ENCODE measurements at places on chromosomes 11 and 22.

GRCh38 chr11:108793138-108793537, 128.3 kb downstream of the DDX10 start:
- DNase-seq = no peak

DNA sequence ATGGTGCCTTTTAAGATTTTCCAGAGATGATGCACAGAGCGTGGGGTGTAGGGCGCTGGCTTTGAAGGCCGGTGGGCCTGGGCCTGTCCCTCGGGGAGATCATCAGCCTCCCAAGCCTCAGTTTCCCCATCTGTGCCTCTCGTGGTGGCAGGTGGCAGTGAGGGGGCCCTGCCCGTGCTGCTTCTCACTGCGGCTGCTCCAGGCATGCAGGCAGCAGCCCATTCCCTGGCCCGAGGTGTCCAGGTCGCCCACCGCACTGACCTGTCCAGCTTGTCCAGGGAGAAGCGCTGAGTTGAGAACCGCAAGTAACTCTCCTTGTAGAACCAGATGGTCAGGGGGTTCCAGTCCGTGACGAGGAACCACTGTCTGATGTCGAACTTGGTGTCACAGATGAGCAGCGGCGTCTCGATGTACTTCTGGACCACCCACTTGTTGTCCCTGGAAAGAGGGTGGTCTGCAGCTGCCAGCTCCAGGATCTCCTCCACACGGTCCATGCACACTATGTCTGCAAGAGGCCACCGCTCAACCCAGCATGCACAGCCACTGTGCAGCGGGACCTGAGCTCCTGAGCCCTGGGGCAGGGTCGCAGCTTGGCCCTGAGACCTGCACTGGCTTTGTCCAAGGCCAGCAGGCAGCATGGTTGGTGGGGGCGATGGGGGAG, 20.5 kb upstream of the IL17REL start:
- no peak for DNase-seq

GRCh38 chr11:18270102-18270501, 4.0 kb downstream of the SAA1 start:
- DNase-seq = no peak

DNA sequence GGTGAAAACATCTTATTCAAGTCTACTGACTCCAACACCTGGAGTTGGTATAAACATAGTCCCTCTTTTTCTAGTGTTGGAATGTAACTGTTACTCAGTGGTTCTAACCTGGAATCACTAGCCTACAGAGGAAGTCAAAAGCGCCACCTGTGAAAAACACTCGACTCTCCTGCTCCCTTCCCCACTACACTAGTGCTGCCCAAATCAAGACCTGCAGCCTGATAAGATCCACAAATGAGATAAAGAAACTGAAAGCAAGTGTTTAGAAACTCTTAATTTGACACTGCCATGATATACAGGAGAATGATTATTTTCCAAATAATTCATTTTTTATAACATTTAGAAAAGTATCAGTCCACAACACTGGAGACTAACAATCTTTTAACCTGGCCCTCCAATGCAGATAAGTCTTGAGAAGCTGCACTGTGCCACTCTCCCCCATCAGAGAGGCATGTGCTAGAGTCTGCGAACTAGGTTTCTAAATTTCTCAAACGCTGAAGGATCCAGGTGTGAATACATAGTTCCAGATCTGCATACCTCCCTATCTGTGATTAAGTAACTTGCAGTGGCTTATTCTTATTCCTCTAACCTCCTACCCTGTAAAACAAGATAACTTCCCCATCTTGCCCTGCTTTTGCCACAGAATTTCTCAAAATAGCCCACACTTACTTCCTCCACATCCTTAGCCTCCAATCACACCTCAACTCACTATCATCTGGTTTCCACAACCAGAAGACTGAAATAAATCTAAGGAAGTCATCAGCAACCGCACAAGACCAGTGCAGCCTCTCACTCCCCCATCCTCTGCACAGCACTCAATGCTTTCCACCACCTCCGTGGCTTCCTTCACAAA, 88.1 kb downstream of the RRAS2 start:
- DNase-seq = no peak

DNA sequence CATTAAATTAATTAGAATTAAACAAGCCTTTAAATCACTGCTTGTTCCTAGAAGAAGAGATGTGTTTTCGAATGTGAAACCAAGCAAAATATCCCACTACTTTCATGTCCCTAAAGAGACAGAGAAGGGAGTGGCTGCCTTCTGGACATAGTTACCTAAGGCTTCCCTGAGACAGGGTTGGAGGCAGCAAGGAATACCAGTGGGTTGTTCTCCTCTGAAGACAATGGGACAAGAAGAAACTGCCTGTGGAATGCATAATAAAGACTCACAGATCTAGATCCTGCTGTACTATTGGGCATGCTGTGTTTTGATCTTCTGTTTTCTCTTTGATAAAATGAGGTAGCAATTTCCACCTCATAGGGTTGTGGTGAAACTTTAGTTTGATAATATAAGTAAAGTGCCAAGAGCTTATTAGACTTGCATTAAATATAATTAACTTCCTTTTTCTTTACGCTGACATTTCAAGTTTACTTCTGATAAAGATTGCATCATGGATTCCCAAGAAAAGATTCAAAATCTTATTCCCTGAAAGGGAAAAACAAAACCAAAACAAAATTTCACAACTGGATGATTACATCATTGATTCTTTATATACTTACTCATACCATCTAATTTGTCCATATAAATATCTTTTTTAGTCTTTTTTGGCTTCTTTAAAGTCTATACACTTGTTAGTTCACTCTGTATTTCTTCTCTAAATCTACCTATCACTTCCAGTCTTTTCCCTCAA, 621.3 kb downstream of the ETS1 start:
- DNase-seq = no peak

- DNase-seq = no peak
These were observed 22.1 kb downstream of the MTFP1 start for GRCh38 chr22:30447656-30448055.

DNA sequence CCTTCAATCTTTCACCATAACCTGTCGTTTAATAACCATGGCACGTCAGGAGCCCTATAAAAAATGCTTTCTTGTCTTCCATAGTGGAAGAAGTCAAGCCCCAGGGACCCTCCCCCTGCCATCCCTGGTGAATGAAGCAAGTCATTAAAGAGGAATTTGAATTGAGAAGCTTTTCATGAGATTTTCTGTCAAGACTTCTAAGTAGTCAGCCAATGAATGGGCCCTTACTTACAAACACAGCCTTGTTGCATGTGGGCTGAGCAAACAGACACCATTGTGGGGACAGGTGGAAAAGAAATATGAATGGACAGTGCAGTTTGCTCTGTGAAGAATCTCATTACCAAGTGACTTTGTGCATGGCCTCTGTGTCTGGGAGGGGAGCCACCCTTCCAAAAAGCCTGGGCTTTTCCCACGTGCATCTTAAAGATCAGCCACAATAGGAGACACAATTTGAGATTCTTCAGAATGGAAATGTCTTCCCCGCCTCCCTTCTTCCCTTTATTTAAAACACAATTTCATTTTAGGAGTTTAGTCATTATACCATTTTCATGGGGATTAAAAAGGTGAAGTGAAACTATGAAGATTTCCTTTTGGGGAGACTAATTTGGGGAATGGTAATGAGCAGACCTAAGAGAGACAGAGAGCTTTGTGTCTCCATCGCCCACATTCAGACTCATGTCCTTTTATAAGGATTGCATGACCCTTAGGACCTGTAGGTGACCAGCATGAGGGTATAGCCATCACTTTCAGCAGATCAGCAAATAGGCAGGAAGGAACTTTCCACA, 152.0 kb downstream of the LRRC4C start:
- no peak for DNase-seq

DNA sequence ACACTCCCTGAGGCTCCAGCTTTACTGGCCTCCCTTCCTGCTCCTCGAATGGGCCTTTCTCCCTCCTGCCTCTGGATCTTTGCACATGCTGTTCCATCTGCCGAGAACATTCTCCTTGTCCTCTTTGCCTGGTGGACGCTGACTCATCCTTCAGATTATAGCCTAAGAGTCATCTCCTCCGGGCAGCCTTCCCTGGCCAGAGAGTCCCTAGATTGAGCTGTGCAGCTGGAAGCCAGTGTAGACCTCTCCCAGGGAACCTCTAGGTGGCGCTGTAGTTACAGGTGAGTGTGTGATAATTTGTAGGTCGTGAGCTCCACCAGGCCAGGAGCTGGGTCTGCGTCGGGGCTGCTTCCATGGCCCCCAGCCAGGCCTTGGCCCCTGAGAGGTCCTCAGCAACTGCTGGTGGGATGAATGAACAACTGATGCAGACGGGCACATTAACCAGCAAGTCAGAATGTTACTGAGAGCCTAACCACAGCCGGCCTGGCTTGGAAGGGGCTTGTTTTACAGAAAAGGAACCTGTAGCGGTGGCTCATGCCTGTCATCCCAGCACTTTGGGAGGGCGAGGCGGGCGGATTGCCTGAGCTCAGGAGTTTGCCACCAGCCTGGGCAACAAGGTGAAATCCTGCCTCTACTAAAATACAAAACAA, 8.7 kb downstream of the PNPLA5 start:
- peak; percentile 83 for DNase-seq

- DNase-seq = no peak
These were observed 8.9 kb downstream of the PGAP2 start for GRCh38 chr11:3817181-3817800.

GRCh38 chr11:70080763-70081162, 2.6 kb downstream of the ANO1 start:
- no peak for DNase-seq

- DNase-seq = no peak
These were observed 194.1 kb upstream of the TENM4 start for GRCh38 chr11:79634905-79635304.

DNA sequence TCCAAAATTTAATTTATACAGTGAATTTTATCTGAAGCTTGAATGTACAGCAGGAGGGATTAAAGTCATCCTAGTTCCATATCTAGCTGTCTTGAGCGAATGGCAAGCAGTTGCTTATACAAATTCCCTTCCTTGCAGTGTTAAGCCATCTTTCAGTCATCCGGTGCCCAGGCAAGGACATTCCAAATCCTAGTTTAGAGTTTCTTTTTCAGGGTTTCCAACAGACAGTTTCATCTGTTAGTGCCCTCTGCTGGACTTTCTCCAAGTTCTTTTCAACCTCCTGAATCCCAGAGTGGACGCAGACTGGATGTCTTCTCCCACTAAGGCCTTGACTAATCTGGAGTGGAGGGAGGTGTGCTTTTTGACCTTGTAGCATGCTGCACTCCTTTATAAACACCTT, 45.4 kb downstream of the GRAMD1B start:
- DNase-seq = no peak

GRCh38 chr22:47690166-47690565, 927.7 kb downstream of the TBC1D22A start:
- DNase-seq = no peak

DNA sequence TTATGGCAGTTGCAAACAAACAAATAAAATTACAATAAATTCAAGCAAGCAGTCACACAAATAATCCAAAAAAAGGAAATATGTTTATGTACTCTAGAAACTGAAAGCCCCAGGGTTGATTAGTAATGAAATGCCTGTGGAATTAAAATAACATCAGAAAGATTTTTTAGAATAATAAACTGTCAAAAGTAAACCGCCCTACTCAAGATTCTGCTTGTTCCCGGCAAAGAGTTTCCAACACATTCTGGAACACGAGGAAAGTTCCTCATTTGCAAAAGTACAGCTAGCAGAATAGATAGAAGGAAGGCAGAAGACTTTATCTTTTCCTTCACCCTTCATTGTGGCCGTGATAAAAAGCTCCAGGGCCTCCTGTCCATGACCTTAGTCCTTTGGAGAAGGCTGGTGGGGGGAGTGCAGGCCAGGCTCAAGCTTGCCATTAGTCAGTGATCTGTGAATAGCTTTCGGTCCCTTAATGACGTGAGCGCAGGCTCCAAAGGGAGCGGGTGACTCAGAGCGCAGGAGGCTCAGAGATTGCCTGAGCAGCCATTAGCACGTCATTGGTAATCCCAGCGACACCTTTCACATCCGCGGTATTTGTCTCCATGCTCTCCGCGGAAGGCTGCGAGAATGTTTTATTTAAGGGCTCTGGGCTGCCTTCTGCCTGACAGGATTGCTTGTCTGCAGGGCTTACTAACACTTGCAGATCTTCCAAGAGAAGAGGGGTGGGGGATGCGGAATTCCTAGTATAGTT, 458.3 kb downstream of the METTL15 start:
- DNase-seq = no peak

DNA sequence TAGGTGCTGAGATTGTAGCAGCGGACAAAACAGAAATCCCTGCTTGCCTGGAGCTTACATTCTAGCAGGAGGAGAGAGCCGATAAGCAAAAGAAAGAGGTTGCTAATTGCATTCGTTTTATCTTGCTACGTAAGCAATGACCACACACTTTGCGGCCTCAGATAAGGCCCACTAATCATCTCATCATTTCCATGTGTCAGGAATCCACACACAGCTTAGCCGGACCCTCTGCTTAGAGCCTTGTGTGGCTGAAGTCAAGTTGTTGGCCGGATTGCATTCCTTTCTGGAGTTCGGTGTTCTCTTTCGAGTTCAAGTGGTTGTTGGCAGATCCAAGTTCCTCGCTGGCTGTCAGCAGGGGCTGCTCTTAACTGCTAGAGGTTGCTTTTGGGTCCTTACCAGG, 101.6 kb downstream of the CHST1 start:
- DNase-seq = no peak

GRCh38 chr11:69683764-69684333, 8.7 kb upstream of the LTO1 start:
- DNase-seq = no peak

GRCh38 chr22:20197407-20198030, 46.7 kb upstream of the CCDC188 start:
- no peak for DNase-seq

DNA sequence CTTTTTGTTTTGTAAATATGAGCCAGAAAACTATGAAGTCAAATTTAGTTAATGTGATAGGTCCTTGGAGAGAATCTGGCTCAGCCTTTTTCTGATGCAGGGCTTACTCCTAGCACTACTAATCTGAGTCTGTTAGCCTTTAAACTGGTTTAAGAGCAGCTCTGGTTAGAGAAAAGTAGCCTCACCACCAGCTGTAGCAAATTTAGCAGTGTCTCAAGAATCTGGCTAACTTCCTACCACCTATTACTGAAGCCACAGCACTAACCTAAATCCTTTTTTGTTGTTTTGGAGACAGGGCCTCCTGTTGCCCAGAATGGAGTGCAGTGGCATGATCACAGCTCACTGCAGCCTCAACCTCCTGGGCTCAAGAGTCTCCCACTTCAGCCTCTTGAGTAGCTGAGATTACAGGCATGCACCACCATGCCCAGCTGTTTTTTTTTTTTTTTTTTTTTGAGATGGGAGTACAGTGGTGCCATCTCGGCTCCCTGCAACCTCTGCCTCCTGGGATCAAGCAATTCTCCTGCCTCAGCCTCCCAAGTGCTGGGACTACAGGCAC, 13.9 kb downstream of the RBM4B start:
- DNase-seq = no peak

DNA sequence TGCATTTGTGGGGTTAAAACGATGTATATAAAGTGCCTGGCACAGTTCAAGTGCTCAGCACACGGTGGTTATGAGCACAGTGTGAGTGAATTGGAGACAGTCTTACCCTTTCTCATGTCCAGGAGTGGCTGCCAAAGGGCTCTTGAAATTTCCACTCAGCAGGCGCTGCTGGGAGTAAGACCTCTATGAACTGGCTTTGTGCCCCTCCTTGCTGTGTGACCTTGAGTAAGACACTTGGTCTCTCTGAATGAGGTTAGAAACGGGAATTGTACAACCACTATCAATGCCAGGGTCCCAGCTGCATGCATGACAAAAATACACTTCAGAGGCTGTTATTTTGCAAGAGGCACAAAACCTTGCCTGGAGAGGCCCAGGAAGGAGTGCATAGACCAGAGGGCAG, 86.6 kb downstream of the TSPAN18 start:
- no peak for DNase-seq
